Mammary epithelial cell (primary cell): ENCODE measurements at places on chromosomes 11 and 22. TPM values are rescaled to one million over a fixed set of nuclear protein-coding genes. Genes with fewer than 3 reads are reported as not detected.

The ZP1 gene
- not detected in 2 replicates for total RNA-seq

The NXPE2 gene
- not detected in 2 replicates for total RNA-seq

The PKP3 gene
- 248 TPM for total RNA-seq

The PDE2A gene
- 1.0 TPM for total RNA-seq

The OR8D1 gene
- total RNA-seq, result not detected in 2 replicates

The TPBGL gene
- not detected for total RNA-seq

The ANGPTL5 gene
- total RNA-seq, result not detected in 2 replicates

The HOATZ gene
- total RNA-seq, result not detected in 2 replicates

The P4HA3 gene
- total RNA-seq, result 0.17 TPM

The IGSF22 gene
- total RNA-seq, result 0.26 and 0.27 TPM in 2 replicates

The NLRP6 gene
- total RNA-seq, result not detected in 2 replicates

The IL17REL gene
- total RNA-seq, result not detected

The MUC15 gene
- total RNA-seq, result 0.17 TPM

The ZC3H7B gene
- 61.5 and 62.9 TPM in 2 replicates for total RNA-seq

The PATE2 gene
- total RNA-seq, result not detected

The SCGB2A2 gene
- total RNA-seq, result not detected in 2 replicates

The FUT4 gene
- 0.27 and 0.33 TPM in 2 replicates for total RNA-seq

The BEST1 gene
- 0.67 TPM for total RNA-seq

The KIRREL3 gene
- under 0.01 TPM for total RNA-seq

The TTC36 gene
- 0.85 and 1.2 TPM in 2 replicates for total RNA-seq

The VSIG10L2 gene
- not detected in 2 replicates for total RNA-seq

The CST6 gene
- total RNA-seq, result 0.78 and 1.3 TPM in 2 replicates

The SF3B2 gene
- 189 and 204 TPM in 2 replicates for total RNA-seq

The SYCE3 gene
- total RNA-seq, result not detected

The SDHAF2 gene
- total RNA-seq, result 48.2 TPM
